Muscle of leg (tissue), 16 donors: ENCODE measurements at places on chromosomes 2 and 18. TPM values are rescaled to one million over a fixed set of nuclear protein-coding genes. Genes with fewer than 3 reads are reported as not detected.
A peak's percentile ranks its signal among the peaks of the same experiment; 100 is the strongest.

- H3K27ac ChIP-seq = no peak overlapping the region
- H3K4me1 ChIP-seq = peaks cover 21% of the 10 kb centered on the region
- peaks cover 22% of the 10 kb centered on the region for H3K27me3 ChIP-seq
- no peak for DNase-seq
Measured at GRCh38 chr2:239544918-239545465, 144.2 kb upstream of the HDAC4 start.

DNA sequence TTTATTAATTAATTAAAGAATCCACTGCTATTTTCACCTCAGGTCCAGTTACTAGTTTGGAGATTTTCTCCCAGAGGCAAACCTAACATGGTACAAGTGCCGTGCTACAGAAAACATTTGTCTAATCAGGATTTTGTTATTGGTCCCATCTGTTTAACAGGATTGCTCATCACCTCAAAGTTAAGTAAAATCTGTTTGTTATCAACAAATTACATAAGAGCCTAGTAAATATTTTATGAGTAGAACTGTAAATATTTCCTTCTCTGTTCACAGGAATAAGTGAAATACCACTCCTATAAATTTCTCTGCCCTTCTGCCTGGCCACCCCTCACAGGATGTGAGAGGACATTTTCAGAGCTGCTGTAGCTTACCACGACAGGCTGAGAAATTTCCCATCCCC lies 200.2 kb downstream of the RAD51AP2 start:
- no peak overlapping the region for H3K27ac ChIP-seq
- H3K27me3 ChIP-seq = no peaks in the 10 kb centered on the region

- H3K4me3 ChIP-seq = no peak overlapping the region
- no peaks in the 10 kb centered on the region for H3K4me1 ChIP-seq
- no peak for DNase-seq
- no peaks in the 10 kb centered on the region for H3K27me3 ChIP-seq
Measured at GRCh38 chr2:28470759-28471158, 25.1 kb upstream of the PLB1 start.

The GALNT3 gene
- 0.49 TPM for total RNA-seq

DNA sequence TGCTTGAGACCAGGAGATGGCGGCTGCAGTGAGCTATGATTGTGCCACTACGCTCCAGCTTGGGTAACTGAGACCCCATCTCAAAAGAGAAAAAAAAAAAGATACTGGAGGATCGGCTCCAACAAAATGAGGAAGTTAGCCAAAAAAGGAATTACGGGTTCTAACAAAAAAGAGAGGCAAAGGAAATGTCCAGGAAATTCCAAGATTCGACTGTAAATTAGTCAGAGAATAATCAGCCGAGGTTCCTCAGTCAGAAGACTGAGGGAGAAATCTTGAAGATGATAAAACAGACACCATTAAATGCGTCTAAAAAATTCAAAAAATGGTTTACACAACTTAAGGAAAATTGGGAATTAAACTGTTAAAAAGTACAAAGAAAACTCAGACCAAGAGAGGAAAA lies 89.5 kb downstream of the AAK1 start:
- no peak overlapping the region for H3K27ac ChIP-seq
- no peaks in the 10 kb centered on the region for H3K27me3 ChIP-seq
- no peak for DNase-seq
- H3K4me3 ChIP-seq = no peak overlapping the region
- H3K4me1 ChIP-seq = peaks cover 5% of the 10 kb centered on the region

The ACVR2A gene
- total RNA-seq = 36.3 TPM

- no peak overlapping the region for H3K4me3 ChIP-seq
- no peaks in the 10 kb centered on the region for H3K36me3 ChIP-seq
- H3K4me1 ChIP-seq = no peaks in the 10 kb centered on the region
- no peak overlapping the region for H3K27ac ChIP-seq
Measured at GRCh38 chr18:30334781-30335180, 707.8 kb downstream of the DSC3 start.

DNA sequence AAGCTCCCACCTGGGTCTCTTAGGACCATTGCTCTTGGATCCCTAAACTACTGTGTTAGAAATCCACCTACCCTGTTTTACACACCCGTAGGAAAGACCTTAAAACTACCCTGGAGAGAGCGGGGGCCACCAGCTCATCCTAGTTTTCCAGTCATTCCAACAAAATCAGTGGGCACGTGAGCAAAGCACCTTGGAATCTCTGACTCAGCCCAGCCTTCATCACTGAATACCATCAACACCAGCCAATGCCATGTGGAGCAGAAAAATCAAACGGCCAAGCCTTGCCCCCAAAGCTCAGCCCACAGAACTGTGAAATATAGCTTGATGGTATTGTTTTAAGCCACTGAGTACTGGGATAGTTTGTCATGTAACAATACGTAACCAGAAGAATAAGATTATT lies 449.7 kb upstream of the CHAC2 start:
- H3K27me3 ChIP-seq = no peaks in the 10 kb centered on the region
- H3K4me3 ChIP-seq = no peak overlapping the region
- no peak for DNase-seq

DNA sequence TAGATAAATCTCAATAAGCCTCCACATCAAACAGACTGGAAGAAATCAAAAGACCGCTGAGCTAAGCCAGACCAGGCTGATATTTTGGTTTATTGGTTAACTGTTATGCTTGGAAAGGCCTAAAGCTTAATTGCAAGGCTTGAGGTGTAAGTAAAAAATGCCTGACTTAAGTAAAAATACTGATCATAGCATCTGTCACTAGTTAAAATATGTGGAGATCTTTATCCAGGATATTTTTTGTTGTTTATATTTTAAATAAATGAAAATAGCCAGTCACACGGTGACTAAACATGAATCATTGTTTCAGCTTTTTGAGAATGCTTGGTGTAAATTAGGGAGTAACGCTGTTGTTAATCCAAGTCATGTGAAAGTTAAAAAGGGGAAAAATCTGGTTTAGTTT lies 127.9 kb downstream of the THADA start:
- DNase-seq = no peak
- H3K4me1 ChIP-seq = peaks cover 2% of the 10 kb centered on the region
- H3K4me3 ChIP-seq = no peak overlapping the region
- no peaks in the 10 kb centered on the region for H3K27me3 ChIP-seq
- H3K27ac ChIP-seq = no peak overlapping the region

The GAREM2 gene
- total RNA-seq = 2.5 TPM

DNA sequence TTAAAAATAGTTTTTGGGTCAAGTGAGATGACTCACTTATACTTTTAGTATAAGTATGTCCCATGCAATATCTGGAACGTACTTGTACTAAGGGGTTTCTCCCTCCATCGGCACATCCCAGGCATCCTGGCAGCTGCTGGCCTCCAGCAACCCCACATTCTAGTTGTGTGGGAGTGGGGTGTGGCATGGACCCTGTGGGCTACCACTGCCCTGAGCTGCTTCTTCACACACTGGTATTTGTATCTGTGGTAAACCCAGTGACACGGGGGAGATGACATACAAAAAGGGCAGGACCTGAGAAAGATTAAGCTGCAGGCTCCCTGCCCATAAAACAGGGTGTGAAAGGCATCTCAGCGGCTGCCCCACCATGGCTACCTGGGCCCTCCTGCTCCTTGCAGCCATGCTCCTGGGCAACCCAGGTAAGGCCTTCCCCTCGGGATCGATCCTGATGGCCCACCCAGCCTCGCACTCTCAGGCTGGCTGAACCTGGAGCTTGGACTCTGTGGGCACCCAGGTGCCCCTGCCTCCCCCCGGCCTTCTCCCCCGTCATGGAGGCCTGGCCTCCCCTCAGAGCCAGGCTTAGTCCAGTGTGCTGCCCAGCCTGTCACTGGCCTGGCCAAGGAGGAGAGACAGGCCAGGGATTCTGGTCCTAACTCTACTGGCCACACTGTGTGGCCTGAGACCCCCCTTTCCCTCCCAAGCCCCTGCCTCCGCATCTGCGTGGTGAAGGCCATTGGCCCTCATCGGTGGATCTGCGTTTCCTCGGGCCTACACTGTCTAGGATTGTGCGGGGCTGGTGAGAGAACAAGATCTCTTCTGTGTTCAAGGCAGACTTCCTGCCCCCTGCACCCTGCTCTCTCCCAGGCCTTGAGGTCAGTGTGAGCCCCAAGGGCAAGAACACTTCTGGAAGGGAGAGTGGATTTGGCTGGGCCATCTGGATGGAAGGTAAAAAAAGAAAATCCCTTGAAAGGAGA lies at the start of gene GNLY:
TSS of gene GNLY (plus strand) at position 307 of the 974 bp plus-strand sequence. CDS start at position 368, 61 bp downstream.
- DNase-seq = no peak
- H3K4me3 ChIP-seq = no peak within 1 kb of the TSS
- no peak within 1 kb of the TSS for H3K27ac ChIP-seq

- H3K4me3 ChIP-seq = no peak overlapping the region
- DNase-seq = no peak
- H3K36me3 ChIP-seq = peaks cover 4% of the 10 kb centered on the region
Measured at GRCh38 chr2:1738163-1738562, 6.2 kb downstream of the PXDN start.

GRCh38 chr2:204604061-204604460 lies 58.8 kb downstream of the PARD3B start:
- no peak overlapping the region for H3K4me3 ChIP-seq
- H3K27me3 ChIP-seq = no peaks in the 10 kb centered on the region
- H3K27ac ChIP-seq = no peak overlapping the region
- peaks cover 2% of the 10 kb centered on the region for H3K4me1 ChIP-seq

DNA sequence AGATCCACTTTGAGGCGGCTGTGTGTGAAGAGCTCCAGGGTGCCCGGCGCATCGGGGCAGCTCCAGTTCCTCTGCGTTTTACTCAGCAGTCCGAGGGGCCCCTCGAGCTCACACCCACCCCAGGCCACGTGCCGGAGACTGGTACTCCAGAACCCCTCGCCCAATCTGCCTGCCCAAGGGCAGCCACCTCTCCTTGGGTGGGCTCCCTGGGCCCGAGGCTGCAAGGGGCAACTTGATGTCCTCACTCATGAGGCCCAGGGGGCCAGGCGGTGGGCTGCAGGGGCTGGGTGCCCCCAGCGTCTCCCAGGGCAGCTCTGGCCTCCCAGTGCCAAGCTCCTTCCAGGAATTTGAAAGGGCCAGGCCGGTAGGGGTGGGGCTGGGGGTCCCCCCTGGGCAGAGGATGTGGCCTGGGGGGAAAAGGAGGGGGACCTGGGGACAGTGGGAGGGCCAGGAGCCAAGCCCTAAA lies 16.7 kb downstream of the RAMP1 start:
- H3K27me3 ChIP-seq = no peaks in the 10 kb centered on the region
- peaks cover 15% of the 10 kb centered on the region for H3K4me1 ChIP-seq
- no peak overlapping the region for H3K27ac ChIP-seq
- H3K4me3 ChIP-seq = no peak overlapping the region
- H3K36me3 ChIP-seq = no peaks in the 10 kb centered on the region

The LIPG gene
- total RNA-seq = 6.3 TPM

The G6PC2 gene
- not detected for total RNA-seq

DNA sequence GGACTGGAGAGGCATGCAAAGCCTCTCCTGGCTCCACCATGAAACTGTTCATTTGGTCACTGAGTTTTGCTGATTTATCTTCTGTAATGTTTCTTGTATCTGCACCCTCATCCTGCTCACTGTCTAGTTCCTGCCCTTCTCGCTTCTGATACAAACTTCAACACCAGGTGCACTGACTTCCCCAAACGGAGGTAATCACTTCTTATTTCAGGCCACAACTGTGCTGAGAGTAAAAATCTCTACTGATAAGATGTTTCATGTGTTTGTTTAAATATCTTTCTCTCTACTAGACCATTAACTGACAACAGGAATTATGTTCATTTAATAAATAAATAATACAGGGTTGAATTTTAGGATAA lies 10.9 kb upstream of the NT5C1B start:
- no peaks in the 10 kb centered on the region for H3K36me3 ChIP-seq
- no peak for DNase-seq
- H3K27me3 ChIP-seq = no peaks in the 10 kb centered on the region
- H3K27ac ChIP-seq = peak overlapping the region; percentile 61
- H3K4me1 ChIP-seq = peaks cover 8% of the 10 kb centered on the region

GRCh38 chr2:73037947-73038585 lies 33.4 kb downstream of the SFXN5 start:
- no peak overlapping the region for H3K4me3 ChIP-seq
- H3K27ac ChIP-seq = no peak overlapping the region
- no peak for DNase-seq
- no peaks in the 10 kb centered on the region for H3K4me1 ChIP-seq

GRCh38 chr18:31819106-31819924 lies 58.6 kb upstream of the SLC25A52 start:
- H3K4me1 ChIP-seq = no peaks in the 10 kb centered on the region
- DNase-seq = peak; percentile 64
- no peaks in the 10 kb centered on the region for H3K27me3 ChIP-seq

GRCh38 chr2:27916293-27916995 lies 25.9 kb downstream of the BABAM2 start:
- no peaks in the 10 kb centered on the region for H3K4me1 ChIP-seq
- H3K27ac ChIP-seq = no peak overlapping the region
- no peaks in the 10 kb centered on the region for H3K27me3 ChIP-seq

DNA sequence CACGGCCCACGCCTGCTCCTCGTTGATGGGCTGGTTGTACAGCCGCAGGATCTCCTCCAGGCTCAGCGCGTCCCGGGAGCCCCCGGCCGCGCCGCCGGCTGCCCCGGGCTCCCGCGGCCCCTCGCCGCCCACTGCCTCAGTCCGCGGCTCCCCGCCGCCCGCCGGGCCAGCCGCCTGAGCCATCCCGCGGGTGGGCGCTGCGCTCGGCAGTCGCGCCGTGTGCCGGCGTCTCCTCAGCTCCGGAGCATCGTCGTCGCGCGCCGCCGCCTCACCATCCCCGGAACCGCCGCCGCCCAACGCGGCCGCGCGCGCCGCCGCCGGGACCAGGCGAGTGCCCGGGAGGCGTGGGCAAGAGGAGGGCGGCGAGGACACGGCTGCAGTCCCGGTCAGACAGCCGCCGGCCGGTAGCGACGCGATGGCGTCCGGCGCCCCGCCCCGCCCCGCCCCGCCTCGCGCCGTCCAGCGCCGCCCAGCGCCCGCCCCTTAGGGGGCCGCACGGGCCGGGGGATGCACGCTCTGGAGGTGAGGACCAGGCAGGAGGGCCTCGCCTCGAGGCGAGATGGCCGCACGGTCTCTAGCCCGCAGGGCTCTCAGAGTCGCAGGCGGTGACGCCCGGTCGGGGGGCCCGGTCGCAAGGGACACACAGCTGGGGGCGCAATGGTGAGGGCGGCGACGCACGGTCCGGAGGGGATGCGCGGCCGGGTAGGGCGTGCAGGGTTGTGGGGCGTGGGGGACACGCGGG lies at the start of gene SPIRE1:
TSS of gene SPIRE1 (minus strand) at position 424 of the 742 bp plus-strand sequence. CDS start at position 183, 241 bp downstream.
- no peaks in the 10 kb centered on the region for H3K27me3 ChIP-seq
- peaks cover 2% of the 10 kb centered on the region for H3K4me1 ChIP-seq
- H3K4me3 ChIP-seq = peak within 1 kb of the TSS; percentile 68
- peak; percentile 84 for DNase-seq
- no peaks in the 10 kb centered on the region for H3K36me3 ChIP-seq

The LRATD1 gene
- 4.8 TPM for total RNA-seq

GRCh38 chr2:127201452-127201851 lies 18.6 kb downstream of the CYP27C1 start:
- no peak overlapping the region for H3K4me3 ChIP-seq
- no peak overlapping the region for H3K27ac ChIP-seq
- H3K4me1 ChIP-seq = peaks cover 4% of the 10 kb centered on the region
- H3K36me3 ChIP-seq = no peaks in the 10 kb centered on the region
- H3K27me3 ChIP-seq = no peaks in the 10 kb centered on the region
- no peak for DNase-seq
